ENCODE measurements at places on chromosomes 7 and 10. TPM values are rescaled to one million over a fixed set of nuclear protein-coding genes. Genes with fewer than 3 reads are reported as not detected.

BAMBI gene
- 8.9 TPM for total RNA-seq

TRRAP gene
- total RNA-seq: 13.6 TPM

CCT6A gene
- 103 TPM for total RNA-seq

RBP3 gene
- not detected for total RNA-seq

TEX47 gene
- total RNA-seq: not detected

ZNF679 gene
- not detected for total RNA-seq

SLF2 gene
- total RNA-seq: 113 TPM

DNA sequence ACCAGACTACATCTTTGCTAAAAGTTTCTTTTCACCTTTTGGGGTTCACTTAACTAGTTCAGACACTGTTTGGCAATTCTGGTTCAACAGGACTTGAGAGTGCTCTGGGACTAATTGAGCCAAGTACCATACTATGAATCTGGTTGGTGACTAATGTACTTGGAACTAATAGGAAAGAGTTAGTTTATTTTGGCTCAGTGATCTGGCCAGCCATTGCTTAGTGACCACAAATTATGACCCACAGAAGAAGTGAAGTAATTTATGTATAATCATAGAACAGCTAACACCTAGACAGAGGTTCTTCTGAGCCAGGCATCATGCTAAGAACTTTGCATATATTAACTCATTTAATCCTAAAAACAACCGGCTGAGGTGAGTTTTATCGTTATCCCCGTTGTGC lies 126.5 kb upstream of the JCAD start:
- H3K27ac ChIP-seq: peak overlapping the region; percentile 87
- DNase-seq: no peak
- H3K4me3 ChIP-seq: no peak overlapping the region
- peaks cover 24% of the 10 kb centered on the region for H3K4me1 ChIP-seq

GRCh38 chr10:17607603-17608332 lies 9.4 kb downstream of the HACD1 start:
- no peak overlapping the region for H3K27ac ChIP-seq
- no peaks in the 10 kb centered on the region for H3K27me3 ChIP-seq
- no peaks in the 10 kb centered on the region for H3K4me1 ChIP-seq

GRCh38 chr7:130433301-130433700 lies 7.5 kb downstream of the CEP41 start:
- DNase-seq: no peak
- no peaks in the 10 kb centered on the region for H3K36me3 ChIP-seq
- peaks cover 28% of the 10 kb centered on the region for H3K4me1 ChIP-seq

DNA sequence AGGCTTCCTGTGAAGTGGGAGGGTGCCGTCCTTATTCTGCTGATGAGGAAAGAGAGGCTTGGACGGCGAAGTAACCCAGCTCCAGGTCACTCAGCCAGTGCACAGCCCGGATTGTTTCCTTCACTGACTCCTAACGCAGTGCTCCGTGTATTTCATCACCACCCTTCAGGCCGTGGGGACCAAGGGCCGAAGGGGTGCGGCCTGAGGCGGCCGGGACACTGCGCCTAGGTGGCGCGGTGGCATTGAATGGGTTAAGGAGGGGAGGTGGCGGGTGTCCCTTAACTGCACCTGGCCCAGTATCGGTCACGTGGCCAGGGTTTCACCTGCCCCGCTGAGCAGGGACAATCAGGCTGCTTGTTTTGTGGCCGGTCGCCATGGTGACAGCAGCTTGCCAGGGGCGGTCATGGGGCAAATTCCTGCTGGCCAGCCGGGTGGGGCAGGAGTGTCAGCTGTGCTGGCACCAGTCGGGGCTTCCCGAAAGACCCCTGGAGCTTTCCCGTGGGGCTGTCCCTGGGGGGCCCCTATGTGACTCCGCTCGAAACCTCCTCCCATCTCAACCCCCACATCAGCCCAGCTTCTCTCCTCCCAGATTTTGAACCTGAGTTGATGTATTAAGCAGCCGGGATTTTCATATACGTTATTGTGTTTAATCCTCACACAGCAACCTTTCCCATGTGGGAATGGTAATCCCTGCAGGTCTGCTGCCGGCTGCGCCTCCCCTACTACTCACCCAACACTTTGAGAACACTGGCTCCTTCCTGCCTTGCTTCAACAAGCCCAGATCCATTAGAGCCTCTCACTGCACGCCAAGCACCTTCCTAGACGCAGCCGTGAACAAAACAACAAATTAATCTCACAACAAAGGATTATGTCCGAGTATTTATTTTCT lies 4.4 kb upstream of the ABHD11 start:
- no peak overlapping the region for H3K4me3 ChIP-seq
- H3K27ac ChIP-seq: peak overlapping the region; percentile 77
- H3K27me3 ChIP-seq: peaks cover 7% of the 10 kb centered on the region

DNA sequence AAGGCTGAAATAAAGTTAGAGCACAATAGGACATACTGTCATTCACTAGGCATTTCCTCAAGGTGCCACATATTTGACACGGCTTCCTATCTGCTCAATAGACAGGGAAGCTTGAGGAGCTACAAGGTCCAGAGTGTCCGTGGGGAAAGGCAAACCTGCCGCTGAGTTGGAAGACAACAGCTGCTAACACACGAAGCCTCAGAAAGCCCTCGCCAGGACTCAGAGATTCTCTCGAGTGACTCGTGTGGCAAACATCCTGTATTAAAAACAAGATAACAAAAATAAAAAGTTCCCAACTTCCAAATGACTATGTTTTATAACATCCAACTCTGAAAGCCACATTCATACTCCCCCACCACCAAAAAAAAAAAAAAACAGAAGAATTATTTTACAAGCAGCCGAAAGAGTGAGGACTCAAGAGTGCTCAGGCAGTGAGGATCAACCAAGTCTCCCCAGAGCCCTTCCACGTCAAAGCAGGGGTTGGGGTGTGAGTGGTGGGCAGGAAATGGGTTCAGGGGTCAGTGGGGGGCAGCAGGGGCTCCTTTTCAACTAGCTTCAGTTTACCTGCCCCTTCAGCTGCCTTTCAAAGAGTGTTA lies 67.6 kb downstream of the STK17A start:
- peak overlapping the region; percentile 77 for H3K27ac ChIP-seq
- peaks cover 17% of the 10 kb centered on the region for H3K36me3 ChIP-seq
- H3K27me3 ChIP-seq: no peaks in the 10 kb centered on the region
- H3K4me1 ChIP-seq: peaks cover 40% of the 10 kb centered on the region

DNA sequence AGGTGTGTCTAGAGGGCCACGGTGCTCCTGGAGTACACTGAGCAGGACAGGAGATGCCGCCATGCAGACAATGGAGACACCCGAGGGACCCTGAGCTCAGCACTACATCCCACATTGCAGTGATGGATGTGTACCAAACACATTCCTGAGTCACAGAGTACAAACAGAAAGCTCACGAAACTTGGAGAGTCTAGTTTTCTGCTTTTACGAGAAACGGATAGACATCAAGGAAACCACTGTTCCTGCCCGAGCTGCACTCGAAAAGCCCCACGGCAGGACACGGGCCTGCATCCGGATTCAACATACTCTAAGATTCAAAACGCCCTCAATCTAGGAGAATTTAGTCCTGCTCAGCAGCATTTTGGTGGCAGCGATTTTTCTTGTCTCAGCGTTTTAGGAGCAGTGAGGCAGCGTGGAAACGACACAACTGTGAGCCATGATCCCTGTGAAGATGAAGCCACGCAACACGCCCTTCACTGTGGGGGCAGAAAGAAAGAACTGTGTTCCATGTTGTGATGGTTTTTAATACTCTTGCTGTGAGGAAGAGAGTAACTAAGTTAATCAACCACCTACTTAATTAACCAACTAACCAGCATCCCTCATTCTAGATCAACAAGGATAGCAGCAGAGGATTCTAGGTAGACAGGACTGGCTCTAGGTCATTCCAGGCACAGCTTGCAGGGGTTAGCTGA lies 3.2 kb downstream of the TNS3 start:
- H3K27me3 ChIP-seq: no peaks in the 10 kb centered on the region
- H3K27ac ChIP-seq: peak overlapping the region; percentile 81
- H3K4me3 ChIP-seq: no peak overlapping the region
- H3K36me3 ChIP-seq: no peaks in the 10 kb centered on the region
- H3K4me1 ChIP-seq: peaks cover 71% of the 10 kb centered on the region

- no peaks in the 10 kb centered on the region for H3K36me3 ChIP-seq
- H3K4me3 ChIP-seq: no peak overlapping the region
- H3K4me1 ChIP-seq: no peaks in the 10 kb centered on the region
- no peak for DNase-seq
These were observed 965.5 kb downstream of the GRID1 start for GRCh38 chr10:85400981-85401695.

DNA sequence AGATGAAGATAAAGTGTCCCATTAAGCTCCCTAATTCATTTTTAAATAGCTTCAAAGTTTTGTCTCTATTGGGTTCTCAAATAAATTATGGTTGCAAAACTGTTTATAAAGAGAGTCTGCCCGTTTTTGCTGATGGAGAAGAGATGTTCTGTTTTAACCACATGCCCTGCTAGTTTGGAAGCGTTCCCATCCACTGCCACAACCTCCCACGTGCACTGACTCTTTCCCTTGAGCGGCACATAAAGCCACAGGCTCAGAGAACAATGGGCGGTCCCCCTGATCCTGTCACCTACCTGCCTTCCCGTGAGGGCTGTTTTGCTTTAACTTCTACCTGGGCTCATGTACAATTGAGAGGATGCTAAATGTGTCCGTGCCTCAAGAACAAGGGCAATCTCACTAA lies 65.5 kb downstream of the CPVL start:
- H3K27me3 ChIP-seq: no peaks in the 10 kb centered on the region
- DNase-seq: no peak
- H3K36me3 ChIP-seq: no peaks in the 10 kb centered on the region
- H3K4me1 ChIP-seq: peaks cover 4% of the 10 kb centered on the region
- no peak overlapping the region for H3K4me3 ChIP-seq

Measured in muscle of leg (tissue), 16 donors.